Bronchial epithelial cell (primary cell): ENCODE measurements at places on chromosomes 7 and 10. TPM values are rescaled to one million over a fixed set of nuclear protein-coding genes. Genes with fewer than 3 reads are reported as not detected.
A peak's percentile ranks its signal among the peaks of the same experiment; 100 is the strongest.

DNA sequence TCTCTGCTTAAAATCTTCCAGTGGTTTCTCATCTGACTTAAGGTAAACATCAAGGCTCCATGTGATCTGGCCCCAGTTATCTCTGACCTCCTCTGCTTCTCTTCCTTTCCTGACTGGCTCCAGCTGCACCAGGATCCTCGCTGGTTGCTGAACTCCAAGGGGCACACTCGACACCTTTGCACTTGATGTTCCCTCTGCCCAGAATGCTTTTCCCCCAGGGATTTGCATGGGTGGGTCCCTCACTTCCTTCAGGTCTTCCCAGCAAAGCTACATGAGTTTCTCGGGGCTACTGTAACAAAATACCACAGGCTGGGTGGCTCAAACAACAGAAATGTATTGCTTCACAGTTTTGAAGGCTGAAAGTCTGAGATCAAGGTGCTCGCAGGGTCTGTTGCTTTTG lies 166.0 kb upstream of the CDCA7L start:
- DNase-seq, result no peak

GRCh38 chr7:148729984-148730733 lies 31.5 kb downstream of the CUL1 start:
- DNase-seq, result no peak

DNA sequence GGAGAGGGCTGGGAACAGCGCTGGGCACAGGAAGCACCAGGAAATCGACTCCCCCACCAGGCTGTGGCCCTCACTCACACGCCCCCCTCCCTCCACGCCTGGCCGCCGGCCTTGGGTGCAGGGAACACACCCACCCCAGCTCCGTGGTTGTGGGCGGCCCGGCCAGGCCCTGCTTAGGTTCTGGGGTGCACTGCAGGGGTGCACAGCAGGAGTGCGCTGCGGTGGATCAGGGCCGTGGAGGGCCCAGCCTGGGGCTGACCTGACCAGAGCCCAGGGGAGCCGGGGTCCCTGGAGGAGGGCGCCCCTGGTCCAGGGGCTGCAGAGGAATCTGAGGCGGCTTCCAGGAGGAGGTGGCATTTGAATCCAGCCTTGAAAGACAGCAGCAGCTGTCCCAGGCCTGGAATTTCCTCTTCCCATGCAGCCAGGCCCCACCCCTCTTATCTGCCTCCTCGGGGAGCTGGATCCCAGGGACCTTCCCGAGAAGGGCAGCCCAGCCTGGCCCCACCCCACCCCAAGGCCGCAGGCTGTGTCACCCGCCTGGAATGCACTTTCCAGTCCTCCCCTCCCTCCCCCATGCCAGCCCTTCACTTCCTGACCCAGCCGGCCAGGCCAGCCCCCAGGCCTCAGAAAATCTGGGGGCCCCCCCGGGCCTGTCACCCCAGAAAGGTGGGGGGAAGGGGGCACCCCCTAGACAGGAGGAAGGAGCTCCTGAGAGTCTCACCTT lies 18.4 kb upstream of the PDGFA start:
- peak; percentile 84 for DNase-seq

DNA sequence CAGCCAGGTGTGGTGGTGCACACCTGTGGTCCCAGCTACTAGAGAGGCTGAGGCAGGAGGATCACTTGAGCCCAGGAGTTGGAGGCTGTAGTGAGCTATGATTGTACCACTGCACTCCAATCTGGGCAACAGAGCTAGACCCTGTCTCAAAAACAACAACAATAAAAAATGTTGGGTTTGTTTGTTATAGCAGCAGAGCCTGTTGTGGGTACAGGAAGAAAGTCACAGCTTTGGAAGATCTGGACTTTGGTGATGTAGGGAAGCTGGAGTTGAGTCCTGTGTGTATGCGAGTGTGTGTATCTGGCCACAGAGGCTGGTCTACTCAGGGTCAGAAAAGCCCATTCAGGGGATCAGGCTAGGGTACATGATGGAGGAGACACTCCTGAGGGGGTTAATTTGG lies 3.9 kb downstream of the GRID2IP start:
- no peak for DNase-seq

- DNase-seq, result peak; percentile 88
These were observed 43.8 kb upstream of the SEC61G start for GRCh38 chr7:54802841-54803240.

- no peak for DNase-seq
These were observed 80.8 kb downstream of the TMEM106B start for GRCh38 chr7:12291870-12292269.

DNA sequence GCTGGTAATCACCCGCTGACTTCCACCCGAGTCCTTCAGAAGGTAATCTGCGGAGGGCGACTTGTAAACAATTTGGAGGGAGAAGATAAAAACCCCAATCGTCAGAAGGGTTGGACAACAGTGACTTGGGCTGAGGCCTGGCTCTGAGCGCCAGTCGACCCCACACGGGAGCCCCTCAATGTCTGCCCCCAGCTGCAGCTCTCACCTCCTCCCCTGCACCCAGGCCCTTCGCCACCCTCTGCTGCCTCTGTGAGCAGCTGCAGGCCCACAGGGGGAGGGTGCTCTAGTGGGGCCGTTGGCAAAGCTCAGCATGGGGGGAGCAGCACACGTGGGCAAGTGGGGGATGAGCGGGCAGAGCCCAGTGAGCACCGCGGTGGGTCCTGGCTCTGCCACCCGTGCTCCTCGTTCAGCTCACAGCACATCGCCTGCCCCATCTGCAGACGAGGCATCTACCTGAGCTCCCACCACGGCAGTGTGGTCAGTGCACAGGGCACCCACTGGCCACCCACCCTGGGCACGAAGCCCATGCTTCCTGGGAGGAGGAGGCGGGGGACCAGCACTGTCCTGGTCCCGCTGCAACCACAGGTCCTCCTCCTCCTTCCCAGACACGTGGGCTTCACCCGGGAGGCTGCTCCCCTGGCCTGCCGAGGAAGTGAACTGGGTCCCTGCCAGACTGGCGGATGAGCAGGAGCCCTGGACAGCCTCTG lies 280.5 kb downstream of the ELFN1 start:
- DNase-seq, result no peak

DNA sequence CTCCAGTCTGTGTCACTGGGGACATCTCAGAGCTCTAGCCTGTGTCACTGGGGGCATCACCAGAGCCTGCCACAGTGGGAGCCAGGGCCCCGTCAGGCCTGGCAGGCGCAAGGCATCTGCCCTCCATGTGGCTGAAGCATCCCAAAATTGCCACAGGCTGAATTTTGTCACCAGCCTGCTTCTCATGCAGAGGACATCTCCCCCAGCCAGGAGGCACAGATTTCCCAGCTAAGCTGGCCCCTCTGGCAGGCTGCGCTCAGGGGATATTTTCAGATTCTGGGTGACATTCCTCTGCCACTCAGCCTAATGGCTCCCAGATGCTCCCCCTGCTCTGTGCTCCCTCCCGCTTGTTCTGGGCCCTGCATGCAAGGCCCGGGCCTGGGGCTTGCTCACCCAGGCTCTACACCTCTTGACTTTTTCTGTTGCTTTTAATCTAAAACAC lies 64.6 kb downstream of the COL13A1 start:
- no peak for DNase-seq

DNA sequence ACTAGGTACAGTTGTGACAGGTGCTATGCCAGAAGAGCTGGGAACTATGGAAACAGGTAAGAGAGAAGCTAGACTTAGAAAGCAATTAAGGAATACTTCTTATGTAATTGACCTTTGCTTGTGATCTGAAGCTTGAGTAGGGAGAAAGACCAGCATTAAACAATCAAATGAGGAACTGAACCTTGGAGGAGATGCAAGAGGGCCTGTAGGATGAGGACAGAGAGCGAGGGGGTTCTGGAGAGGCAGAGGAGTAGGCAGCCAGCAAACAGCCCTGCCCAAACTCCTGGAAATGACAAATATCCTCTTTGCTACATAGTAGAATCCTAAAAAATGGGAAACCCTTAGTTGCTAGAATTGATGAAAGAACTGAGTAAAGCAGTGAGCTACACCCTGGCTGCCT lies 41.6 kb upstream of the FAM204A start:
- no peak for DNase-seq

GRCh38 chr7:40784176-40784575 lies 649.4 kb downstream of the SUGCT start:
- no peak for DNase-seq

ABI1 gene
- 61.1 and 81.0 TPM in 2 replicates for total RNA-seq

CTAGE4 gene
- total RNA-seq, result 0.53 and 2.2 TPM in 2 replicates

PSMG3 gene
- total RNA-seq, result 50.8 and 55.2 TPM in 2 replicates

COL26A1 gene
- not detected in 2 replicates for total RNA-seq

ADCYAP1R1 gene
- total RNA-seq, result not detected in 2 replicates
